CD4-positive, alpha-beta T cell treated with Interleukin-4 for 4 hours (primary cell): ENCODE measurements at places on chromosomes 2 and 18.
A peak's percentile ranks its signal among the peaks of the same experiment; 100 is the strongest.

DNA sequence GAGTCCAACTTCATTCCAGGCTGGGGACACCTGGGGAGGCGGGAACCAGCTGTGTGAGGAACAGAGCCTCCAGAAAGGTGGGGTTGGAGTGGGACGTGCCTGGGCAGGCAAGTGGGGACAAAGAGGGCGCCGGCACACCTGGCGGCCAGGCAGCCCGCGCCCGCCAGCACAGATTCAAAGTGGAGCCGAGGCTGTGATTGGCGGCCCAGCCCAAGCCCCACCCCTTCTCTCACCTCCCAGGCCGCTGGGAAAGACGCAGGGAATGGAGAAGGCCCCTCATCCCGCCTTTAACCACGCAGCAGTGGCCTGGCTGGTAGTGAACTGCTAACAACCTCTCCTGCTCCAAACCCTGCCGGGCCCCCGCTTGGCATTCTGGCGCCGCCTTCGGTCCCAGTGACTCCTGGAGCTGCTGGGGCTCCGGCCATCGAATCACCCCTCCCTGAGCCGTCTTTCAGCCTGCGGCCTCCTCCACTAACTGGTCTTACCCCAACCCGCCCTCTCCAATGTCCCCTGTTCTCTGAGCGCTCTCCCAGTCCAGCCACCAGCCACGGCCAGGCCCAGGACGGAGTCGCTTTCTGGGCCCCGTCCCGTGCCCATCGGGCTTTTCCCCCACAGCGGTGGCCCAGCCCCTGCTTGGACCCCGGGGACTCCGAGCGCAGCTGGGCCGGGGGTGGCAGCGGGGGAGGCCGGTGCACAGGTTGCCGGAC is 27.9 kb upstream of the PTMA start:
- DNase-seq = no peak

GRCh38 chr2:204738721-204739120 is 193.4 kb downstream of the PARD3B start:
- DNase-seq = no peak

DNA sequence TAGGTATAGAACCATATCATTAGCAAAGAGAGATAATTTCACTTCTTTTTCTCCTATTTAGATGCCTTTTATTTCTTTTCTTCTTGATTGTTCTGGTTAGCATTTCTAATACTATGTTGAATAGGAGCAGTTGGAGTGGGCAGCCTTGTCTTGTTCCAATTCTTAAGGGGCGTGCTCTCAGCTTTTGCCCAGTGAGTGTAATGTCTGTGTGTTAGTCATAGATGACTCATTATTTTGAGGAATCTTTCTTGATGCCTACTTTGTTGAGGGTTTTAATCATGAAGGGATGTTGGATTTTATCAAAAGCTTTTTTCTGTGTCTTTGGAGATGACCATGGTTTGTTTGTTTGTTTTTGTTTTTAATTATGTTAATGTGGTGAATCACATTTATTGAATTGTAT is 1453.1 kb upstream of the SLC39A10 start:
- DNase-seq = no peak

DNA sequence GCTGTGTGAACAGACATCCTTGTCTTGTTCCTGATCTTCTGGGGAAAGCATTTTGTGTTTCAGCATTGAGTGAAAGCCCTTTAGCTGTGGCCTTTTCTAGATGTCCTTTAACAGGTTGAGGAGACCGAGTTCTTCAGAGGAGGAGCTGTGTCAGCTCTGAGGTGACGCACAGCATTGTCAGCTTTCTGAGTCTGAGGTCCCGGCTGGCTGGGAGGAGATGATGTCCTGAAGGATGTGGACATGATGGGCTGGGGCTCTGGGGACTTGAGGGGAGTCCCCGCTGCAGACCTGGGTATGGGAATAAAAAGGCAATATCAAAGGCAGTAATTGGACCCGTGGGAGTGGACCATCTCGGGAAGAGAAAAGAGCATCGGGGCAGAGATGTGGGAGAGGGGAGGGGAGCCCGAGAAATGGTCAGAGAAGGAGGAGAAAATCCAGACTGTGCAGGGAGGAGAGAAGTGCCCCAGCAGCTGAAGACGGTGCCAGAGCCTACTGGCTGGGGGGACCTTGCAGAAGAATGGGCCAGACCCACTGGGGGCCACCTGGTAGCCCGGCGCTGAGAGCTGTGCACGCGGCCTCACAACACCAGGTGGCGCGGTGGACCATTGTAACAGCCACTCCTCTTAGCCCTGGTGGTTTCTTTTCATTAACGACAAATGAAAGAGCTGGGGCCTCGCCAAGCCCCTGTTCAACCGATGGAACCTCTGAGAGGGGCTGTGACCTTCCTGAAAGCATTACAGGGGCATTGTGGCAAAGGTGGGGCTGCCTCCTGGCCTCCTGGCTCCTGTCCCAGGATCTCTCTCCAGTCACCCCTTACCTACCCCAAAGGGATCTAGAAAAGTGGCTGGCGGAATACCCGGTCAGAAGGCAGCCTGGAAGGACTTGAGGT is 61.6 kb downstream of the ST3GAL5 start:
- DNase-seq = peak; percentile 78

DNA sequence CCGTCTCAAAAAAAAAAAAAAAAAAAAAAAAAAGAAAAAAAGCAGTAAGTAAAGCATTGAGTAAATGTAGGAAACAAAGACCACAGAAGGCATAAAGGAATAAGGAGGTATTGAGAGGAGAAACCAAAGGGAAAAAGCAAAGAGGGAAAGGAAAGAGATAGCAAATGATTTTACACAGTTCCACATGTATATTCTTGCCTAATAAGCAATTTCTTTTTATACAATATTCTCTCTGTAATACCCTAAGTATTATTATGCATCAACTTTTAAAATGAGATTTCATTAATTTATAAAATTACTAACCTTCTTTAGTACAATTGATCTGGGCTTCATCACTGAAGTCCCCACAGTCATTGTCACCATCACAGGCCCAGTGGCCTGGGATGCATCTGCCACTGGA is 1180.9 kb downstream of the LRP1B start:
- DNase-seq = no peak

GRCh38 chr2:231467613-231468530 is 3.6 kb upstream of the NCL start:
- no peak for DNase-seq

- no peak for DNase-seq
These were observed 35.8 kb upstream of the INHBB start for GRCh38 chr2:120310136-120310535.

GRCh38 chr2:101307503-101307902 is 998 bp downstream of the RNF149 start:
- no peak for DNase-seq

GRCh38 chr2:197297266-197297665 is 13.3 kb downstream of the ANKRD44 start:
- DNase-seq = no peak

DNA sequence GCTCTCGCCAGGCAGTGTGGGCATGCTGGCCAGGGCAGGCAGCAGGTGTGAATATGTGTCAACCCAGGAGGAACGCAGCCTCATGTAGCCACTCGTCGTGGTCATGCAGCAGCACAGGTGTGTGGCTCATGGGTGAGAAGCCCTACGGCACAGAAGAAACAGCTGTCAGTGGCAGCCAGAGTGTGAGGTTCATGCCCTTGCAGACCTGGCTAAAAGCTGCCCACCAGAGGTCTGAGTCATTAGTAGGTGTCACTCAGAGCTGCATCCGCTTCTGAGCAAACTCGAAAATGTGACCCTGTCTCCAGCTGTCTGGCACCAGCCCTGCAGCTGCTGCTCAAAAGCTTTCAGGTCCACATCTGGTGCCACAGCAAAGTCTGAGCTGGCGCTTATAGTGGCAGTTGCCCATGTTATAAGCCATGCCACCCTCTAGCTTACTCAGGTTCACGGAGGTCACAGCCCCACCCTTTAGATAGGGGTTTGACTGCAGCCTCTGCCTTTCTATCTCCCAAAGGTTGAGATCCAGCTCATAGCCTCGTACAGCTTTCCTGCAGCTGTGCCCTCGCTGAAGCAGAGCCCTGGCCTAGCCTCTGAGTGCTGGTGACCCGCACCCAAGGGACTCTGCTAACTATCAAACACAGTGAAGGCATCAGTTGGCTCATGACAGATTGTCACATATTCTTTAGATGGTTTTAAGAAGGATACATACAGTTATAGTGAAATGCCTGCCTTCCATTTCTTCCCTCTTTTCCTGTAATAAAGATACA is 195.0 kb downstream of the CCDC102B start:
- DNase-seq = no peak

DNA sequence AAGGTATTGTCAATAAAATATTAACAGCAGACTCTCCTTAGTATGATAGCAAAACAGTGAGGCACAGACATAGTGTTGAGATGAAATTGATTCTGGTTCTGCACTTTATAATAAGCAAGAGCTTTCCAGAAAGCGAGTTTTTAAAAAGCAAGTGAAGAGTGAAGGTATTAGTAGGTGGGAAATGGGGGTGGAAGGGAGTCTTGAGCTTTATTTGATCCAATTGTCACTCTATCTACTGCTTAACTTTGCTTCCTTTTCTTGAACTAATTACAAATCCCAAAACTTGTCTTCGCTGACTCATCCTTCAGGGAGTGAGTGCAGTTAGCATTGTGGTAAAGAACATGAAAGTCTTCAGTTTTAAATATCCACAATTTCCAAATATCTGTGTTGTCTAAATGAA is 120.6 kb upstream of the BOD1L2 start:
- no peak for DNase-seq

- no peak for DNase-seq
These were observed 74.3 kb upstream of the SLC1A4 start for GRCh38 chr2:64914735-64915509.

- DNase-seq = no peak
These were observed 84.1 kb downstream of the CAPN13 start for GRCh38 chr2:30722936-30723725.

- DNase-seq = no peak
These were observed 148.9 kb downstream of the DTNB start for GRCh38 chr2:25524507-25524906.

GRCh38 chr2:25951071-25951547 is 31.2 kb downstream of the KIF3C start:
- peak; percentile 68 for DNase-seq

DNA sequence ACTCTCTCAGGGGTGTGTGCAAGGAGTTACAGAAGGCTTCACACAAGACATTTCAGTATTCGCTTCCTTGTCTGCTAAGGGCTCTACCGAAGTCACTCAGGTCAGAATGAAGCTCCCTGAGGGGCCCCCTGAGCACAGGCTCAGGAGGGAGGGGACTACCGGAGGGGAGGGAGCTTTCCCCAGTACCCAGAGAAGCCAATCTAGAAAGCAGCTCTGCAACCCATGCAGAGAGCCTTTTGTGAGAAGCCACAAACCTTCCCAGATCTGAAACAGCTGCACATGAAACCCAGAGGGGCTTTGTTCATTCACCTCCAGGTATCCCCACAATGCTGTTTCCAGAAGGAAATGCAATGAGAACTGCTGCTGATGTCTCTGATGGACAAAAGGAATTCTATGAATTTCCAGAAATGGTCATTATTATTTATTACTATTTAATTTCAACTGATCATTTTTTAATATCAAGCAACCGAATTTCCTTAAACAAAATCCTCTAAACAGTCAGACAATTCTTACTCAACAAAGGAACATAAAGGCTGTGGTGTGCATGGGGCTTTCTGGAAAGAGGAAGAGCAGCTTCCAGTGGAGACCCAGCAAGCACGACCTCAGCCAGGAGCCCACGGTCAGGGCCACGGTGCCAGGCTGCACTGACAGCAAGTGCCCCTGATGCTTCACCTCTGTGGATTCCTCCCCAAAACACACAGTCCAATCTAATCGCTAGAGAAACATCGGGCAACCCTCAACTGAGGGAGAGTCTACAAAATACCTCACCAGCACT is 42.0 kb downstream of the NDUFA10 start:
- no peak for DNase-seq

DNA sequence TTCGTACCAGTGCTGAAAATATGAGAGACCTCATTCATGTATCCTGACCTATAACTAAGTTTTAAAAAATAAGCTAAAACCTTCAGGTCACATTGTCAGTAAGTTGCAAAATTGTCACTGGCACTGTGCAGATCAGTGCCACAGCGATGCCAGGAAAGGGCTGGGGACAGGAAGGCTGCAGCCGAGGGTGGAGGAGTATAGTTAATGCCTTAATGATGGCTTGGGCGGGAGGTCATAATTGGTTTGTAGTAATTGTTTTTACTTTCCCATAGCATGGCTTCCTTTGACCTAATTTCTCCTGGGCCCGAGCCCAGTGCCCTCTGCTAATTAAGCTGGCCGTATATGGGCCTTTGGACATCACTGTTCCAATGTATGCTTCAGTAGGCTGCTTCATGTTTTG is 47.2 kb upstream of the RAB12 start:
- no peak for DNase-seq
